ENCODE measurements at places on chromosomes 12 and 14. TPM values are rescaled to one million over a fixed set of nuclear protein-coding genes. Genes with fewer than 3 reads are reported as not detected.

GRCh38 chr12:117674313-117674712 is 294.5 kb downstream of the KSR2 start:
- no peaks in the 10 kb centered on the region for H3K4me1 ChIP-seq
- no peak overlapping the region for H3K4me3 ChIP-seq
- H3K27me3 ChIP-seq: no peaks in the 10 kb centered on the region
- H3K27ac ChIP-seq: no peak overlapping the region

DNA sequence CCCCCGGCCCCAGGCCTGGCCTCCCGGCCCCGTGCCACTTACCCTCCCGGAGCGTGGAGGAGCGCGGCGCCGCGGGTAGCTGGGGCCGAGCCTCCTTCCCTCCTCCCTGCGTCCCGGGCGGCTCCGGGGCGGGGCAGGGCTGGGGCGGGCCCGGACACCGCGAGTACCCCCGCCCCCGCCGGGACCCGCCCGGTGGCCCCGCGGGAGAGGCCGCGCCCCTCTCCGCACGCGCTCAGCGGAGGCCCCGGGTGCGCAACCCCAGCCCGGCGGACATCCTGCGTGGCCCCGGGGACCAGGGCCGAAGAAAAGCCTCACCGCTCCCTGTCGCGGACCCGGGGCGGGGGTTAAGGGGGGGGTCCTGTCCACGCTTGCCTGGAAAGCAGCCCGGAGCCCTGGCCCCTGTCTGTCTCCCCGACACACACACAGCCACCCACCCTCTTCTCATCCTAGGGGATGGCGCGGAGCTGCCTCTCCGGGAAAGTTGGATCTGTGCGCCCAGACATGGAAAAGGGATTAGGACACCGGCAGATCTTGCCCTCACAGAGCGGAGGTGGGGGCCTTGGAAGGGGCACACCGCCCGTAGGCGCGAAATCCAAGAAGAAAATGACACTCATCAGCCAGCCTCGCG is at the start of gene SYNE3:
SYNE3 (minus strand) TSS at position 97 of the 628 bp plus-strand sequence. CDS start 40,829 bp downstream, outside the sequence.
- peak within 1 kb of the TSS; percentile 94 for H3K27ac ChIP-seq
- DNase-seq: peak; percentile 57
- H3K4me1 ChIP-seq: peaks cover 68% of the 10 kb centered on the region
- peaks cover 21% of the 10 kb centered on the region for H3K36me3 ChIP-seq

The PRB4 gene
- not detected for total RNA-seq

The MRPL52 gene
- 101 TPM for total RNA-seq

GRCh38 chr12:18747895-18748294 is 10.0 kb downstream of the CAPZA3 start:
- H3K4me1 ChIP-seq: no peaks in the 10 kb centered on the region
- DNase-seq: no peak
- H3K36me3 ChIP-seq: no peaks in the 10 kb centered on the region
- H3K4me3 ChIP-seq: no peak overlapping the region
- no peaks in the 10 kb centered on the region for H3K27me3 ChIP-seq

- H3K27ac ChIP-seq: no peak overlapping the region
- H3K36me3 ChIP-seq: no peaks in the 10 kb centered on the region
- no peak overlapping the region for H3K4me3 ChIP-seq
- no peak for DNase-seq
- H3K4me1 ChIP-seq: no peaks in the 10 kb centered on the region
- H3K27me3 ChIP-seq: peaks cover 18% of the 10 kb centered on the region
These were observed 190.6 kb downstream of the TMX1 start for GRCh38 chr14:51430633-51431032.

The VWF gene
- not detected for total RNA-seq

GRCh38 chr14:63642656-63643382 is 1.1 kb upstream of the WDR89 start:
- H3K4me1 ChIP-seq: peaks cover 30% of the 10 kb centered on the region
- H3K4me3 ChIP-seq: peak overlapping the region; percentile 77
- no peak for DNase-seq
- peaks cover 17% of the 10 kb centered on the region for H3K36me3 ChIP-seq
- no peaks in the 10 kb centered on the region for H3K27me3 ChIP-seq

The FNTB gene
- total RNA-seq: 21.4 TPM

The OTX2 gene
- total RNA-seq: not detected

GRCh38 chr14:105885561-105886320 is 359.4 kb downstream of the TMEM121 start:
- no peak for DNase-seq
- no peaks in the 10 kb centered on the region for H3K36me3 ChIP-seq
- peaks cover 29% of the 10 kb centered on the region for H3K4me1 ChIP-seq
- peaks cover 16% of the 10 kb centered on the region for H3K27me3 ChIP-seq
- no peak overlapping the region for H3K27ac ChIP-seq

- peaks cover 3% of the 10 kb centered on the region for H3K36me3 ChIP-seq
- H3K27ac ChIP-seq: peak overlapping the region; percentile 87
- no peak overlapping the region for H3K4me3 ChIP-seq
- peaks cover 48% of the 10 kb centered on the region for H3K4me1 ChIP-seq
These were observed 1.3 kb upstream of the EMP1 start for GRCh38 chr12:13195250-13195649.

- H3K27me3 ChIP-seq: no peaks in the 10 kb centered on the region
- H3K36me3 ChIP-seq: peaks cover 59% of the 10 kb centered on the region
- DNase-seq: no peak
These were observed 1.5 kb downstream of the BIN2 start for GRCh38 chr12:51322452-51322851.

DNA sequence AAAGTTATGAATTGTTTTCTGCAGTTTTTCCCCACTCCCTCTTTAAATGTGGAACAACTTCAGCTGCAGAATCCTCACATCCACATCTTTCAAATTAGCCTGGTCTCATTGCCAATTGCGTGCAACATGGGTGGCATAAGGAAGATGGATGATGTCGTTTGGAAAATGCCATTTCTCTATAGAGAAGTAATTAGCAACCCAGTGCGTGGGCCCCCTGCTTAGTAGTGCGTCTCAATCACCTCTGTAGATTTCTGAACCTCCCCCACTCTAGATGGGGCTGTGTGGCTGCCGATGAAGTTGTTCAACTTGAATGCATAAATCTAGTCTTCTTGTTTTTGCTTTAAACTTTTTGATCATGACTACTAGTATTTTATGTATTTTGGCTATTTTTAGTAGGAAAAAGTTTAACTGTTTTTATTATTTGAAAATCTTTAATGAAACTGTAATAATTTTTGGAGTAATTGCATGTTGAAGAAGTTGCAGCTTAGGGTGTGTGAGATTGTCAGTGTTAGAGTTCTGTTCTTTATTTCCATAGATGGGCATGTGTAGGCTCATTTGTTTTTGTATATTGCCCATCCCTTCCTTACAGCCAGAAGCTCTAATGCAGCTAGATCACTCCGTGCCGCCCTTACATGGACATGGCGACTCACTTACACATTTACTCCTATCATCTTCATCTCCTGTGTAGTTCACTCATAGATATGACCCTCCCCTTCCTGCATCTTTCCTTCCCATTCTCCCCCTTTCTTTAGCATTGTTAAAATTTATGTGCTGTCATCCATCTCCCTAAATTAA is 358.2 kb downstream of the DIO2 start:
- H3K27ac ChIP-seq: no peak overlapping the region
- H3K4me3 ChIP-seq: no peak overlapping the region
- DNase-seq: no peak
- no peaks in the 10 kb centered on the region for H3K4me1 ChIP-seq

- H3K27ac ChIP-seq: no peak overlapping the region
- H3K36me3 ChIP-seq: no peaks in the 10 kb centered on the region
- no peaks in the 10 kb centered on the region for H3K4me1 ChIP-seq
- H3K27me3 ChIP-seq: no peaks in the 10 kb centered on the region
- DNase-seq: no peak
These were observed 457.9 kb upstream of the FOXG1 start for GRCh38 chr14:28308734-28309133.

GRCh38 chr14:34404416-34404815 is 57.6 kb downstream of the SPTSSA start:
- no peak for DNase-seq
- H3K36me3 ChIP-seq: no peaks in the 10 kb centered on the region
- no peaks in the 10 kb centered on the region for H3K4me1 ChIP-seq
- H3K27me3 ChIP-seq: peaks cover 3% of the 10 kb centered on the region

The BDKRB2 gene
- total RNA-seq: not detected

- no peak for DNase-seq
- H3K27me3 ChIP-seq: peaks cover 19% of the 10 kb centered on the region
- H3K4me1 ChIP-seq: no peaks in the 10 kb centered on the region
These were observed 37.3 kb upstream of the BCL11B start for GRCh38 chr14:99309220-99309766.

The TOMM20L gene
- total RNA-seq: not detected

- H3K36me3 ChIP-seq: no peaks in the 10 kb centered on the region
- H3K27ac ChIP-seq: no peak overlapping the region
- peaks cover 8% of the 10 kb centered on the region for H3K27me3 ChIP-seq
These were observed 78.6 kb downstream of the CCDC60 start for GRCh38 chr12:119412811-119413794.

- no peaks in the 10 kb centered on the region for H3K36me3 ChIP-seq
- no peak overlapping the region for H3K27ac ChIP-seq
- DNase-seq: no peak
- peaks cover 19% of the 10 kb centered on the region for H3K27me3 ChIP-seq
These were observed 36.4 kb upstream of the NCOR2 start for GRCh38 chr12:124603831-124604251.

- H3K36me3 ChIP-seq: peaks cover 27% of the 10 kb centered on the region
- H3K27me3 ChIP-seq: no peaks in the 10 kb centered on the region
- peak; percentile 71 for DNase-seq
- no peak overlapping the region for H3K27ac ChIP-seq
- H3K4me3 ChIP-seq: no peak overlapping the region
These were observed 1.8 kb downstream of the SLC38A1 start for GRCh38 chr12:46266869-46267574.

DNA sequence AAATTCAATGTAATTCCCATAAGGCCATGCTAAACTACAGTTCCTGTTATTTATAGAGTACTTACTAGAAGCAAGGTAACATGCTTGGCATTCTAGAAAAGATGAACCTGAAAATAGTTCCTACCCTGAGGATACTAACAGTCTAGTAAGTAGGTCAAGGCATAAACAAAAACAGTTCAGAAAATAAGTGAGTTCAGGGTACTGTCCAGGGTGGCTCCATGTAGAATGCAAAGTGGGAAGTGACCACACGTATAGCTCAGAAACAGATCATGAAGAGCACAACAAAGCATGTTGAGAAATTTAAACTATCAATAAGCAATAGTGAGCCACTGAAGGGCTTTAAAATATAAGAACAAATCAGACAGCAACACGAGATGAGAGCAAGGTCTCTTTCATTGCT is 2.3 kb downstream of the TMED10 start:
- H3K4me3 ChIP-seq: peak overlapping the region; percentile 64
- peak overlapping the region; percentile 60 for H3K27ac ChIP-seq
- no peak for DNase-seq
- H3K36me3 ChIP-seq: peaks cover 15% of the 10 kb centered on the region

DNA sequence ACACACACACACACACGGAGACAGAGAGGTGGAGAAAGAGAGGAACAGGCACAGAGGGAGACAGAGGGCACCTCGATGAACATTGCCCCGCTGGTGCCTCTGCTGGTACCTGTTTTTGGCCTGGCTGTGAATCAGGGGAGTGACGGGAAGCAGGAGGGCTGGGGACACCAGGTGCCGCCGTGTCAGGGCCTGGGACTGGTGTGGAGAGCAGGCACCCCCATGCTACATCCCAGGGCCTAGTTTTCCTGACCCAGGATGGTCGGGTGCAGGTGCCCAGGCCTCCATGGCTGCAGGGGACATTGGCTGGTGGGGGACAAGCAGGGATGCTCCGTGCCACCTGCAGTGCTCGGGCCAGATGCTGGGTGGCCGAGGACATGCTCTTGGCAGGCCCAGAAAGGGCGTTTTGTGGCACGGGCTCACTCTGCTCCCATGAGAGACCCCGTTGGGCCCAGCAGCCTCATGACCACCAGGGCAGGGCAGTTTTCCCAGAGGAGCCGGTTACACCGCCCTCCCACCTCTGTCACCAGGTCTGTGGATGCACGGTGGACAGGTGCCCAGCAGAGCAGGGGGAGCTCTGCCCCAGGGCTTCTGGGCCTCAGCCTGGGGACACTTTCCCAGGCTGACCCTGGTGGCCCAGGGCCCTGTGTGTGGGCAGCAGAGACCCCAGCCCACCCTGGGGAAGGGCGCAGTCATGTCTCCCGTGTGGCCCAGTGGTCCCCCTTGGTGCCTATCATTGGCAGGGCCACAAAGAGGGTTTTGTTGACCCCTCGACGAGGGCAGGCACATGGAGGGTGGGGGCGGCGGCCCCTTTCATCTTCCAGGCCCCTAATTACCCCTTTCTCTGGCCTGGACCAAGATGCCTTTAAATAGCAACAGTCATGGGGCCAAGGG is 207.5 kb upstream of the RTL1 start:
- DNase-seq: no peak
- no peaks in the 10 kb centered on the region for H3K36me3 ChIP-seq
- H3K27me3 ChIP-seq: no peaks in the 10 kb centered on the region
- H3K27ac ChIP-seq: no peak overlapping the region
- H3K4me3 ChIP-seq: no peak overlapping the region

The PTGER2 gene
- 60.4 TPM for total RNA-seq

DNA sequence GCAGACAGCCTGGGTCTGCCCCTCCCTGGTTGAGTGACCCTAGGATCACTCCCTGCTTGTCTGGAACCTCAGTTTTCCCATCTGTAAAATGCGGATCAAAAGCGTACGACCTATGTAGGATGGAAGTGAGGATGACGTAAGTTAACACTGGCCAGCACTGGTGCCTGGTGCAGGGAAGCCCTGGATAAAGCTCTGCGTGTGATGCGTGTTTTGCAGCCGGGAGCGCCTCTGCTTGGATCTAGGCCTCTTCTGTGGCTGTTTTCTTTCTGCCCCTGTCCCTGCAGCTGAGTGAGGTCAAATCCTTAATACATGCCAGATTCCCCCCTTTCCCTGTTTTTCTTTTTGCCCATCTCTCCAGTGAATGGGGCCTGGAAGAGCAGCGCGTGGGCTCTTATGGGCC is 201.5 kb downstream of the RBM19 start:
- H3K27ac ChIP-seq: no peak overlapping the region
- H3K36me3 ChIP-seq: no peaks in the 10 kb centered on the region
- H3K4me1 ChIP-seq: no peaks in the 10 kb centered on the region
- H3K4me3 ChIP-seq: no peak overlapping the region

- no peak overlapping the region for H3K4me3 ChIP-seq
- no peak for DNase-seq
- no peak overlapping the region for H3K27ac ChIP-seq
- H3K4me1 ChIP-seq: no peaks in the 10 kb centered on the region
These were observed 72.3 kb downstream of the ANO2 start for GRCh38 chr12:5872745-5873144.

- peaks cover 17% of the 10 kb centered on the region for H3K4me1 ChIP-seq
- peaks cover 4% of the 10 kb centered on the region for H3K27me3 ChIP-seq
These were observed 14.0 kb upstream of the ENDOU start for GRCh38 chr12:47739297-47739696.

GRCh38 chr14:90384543-90384911 is 12.3 kb upstream of the CALM1 start:
- H3K27ac ChIP-seq: no peak overlapping the region
- peaks cover 3% of the 10 kb centered on the region for H3K36me3 ChIP-seq
- H3K4me1 ChIP-seq: peaks cover 26% of the 10 kb centered on the region
- no peak overlapping the region for H3K4me3 ChIP-seq

The SRGAP1 gene
- total RNA-seq: not detected

DNA sequence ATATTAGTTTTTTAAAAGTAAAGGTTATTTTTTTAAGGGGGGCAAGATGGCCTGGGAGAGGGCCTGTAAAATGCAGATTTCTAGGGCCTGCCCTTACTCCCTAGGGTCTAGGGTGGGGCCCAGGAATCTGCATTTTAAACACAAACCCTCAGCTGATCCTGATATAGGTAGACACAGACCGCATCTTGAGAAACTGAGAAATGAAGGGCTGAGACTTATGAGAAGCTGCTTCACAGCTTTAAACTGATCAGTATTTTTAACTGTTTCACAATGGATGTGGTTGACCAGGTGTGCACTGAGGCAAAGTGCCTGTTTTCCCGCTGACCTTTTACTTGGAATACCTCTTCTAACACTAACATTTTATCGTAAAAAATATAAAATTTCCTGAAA is 84.0 kb downstream of the CCDC88C start:
- H3K36me3 ChIP-seq: peaks cover 68% of the 10 kb centered on the region
- H3K4me3 ChIP-seq: no peak overlapping the region
- H3K4me1 ChIP-seq: peaks cover 55% of the 10 kb centered on the region
- H3K27ac ChIP-seq: no peak overlapping the region

The CLEC4D gene
- not detected for total RNA-seq
